ENCODE measurements at places on chromosomes 1 and 21. TPM values are rescaled to one million over a fixed set of nuclear protein-coding genes. Genes with fewer than 3 reads are reported as not detected.

Gene FAM163A
- total RNA-seq, result not detected

DNA sequence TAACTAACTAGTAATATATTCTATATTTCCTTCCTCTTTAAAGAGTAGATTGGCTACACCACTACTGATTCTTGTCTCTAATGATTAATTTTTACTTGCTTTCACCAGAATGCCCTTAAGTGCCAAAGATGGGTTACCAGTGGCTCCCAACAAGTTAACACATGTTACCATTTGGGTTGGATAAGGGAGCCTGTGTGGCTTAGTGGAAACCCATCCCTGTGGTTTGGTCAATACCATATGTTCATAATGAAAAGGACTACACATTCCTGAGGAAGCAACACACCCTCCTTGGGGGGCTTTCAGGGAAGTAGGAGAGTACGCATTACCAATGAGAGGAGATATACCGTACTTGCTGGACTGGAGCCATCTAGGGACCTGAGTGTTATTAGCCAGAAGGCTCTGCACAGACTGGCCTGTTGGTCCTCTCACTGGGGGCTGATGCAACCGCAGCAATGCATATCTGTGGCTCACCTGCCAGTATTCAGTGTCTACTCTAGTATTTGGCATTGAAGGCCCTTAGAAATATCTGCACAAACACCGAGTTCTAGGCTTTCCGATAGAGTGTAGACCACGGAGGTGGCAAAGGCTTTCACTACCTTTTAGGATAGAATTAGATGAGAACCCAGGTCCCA lies 29.3 kb upstream of the PLXNA2 start:
- no peaks in the 10 kb centered on the region for H3K4me1 ChIP-seq
- no peak overlapping the region for H3K4me3 ChIP-seq
- H3K27ac ChIP-seq, result no peak overlapping the region
- H3K36me3 ChIP-seq, result no peaks in the 10 kb centered on the region

DNA sequence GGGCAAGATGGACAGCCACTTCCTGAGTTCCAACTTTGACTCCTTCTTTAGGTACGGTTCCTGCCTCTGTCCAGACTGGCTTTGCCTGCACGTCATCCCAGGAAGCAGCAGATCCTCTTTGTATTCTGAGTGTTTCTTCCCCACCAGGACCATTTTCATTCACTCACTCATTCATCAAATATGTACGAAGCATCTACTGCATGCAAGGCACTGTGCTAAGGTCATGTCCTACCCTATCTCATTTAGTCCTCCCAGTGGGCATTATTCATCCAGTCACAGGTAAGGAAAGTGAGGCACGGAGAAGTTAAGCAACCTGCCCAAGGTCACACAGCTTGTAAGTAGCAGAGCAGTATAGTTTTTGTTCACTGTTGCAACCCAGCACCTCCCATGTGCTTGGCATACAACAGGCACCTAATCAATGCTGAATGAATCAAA lies 13.9 kb downstream of the CRYBG2 start:
- peaks cover 23% of the 10 kb centered on the region for H3K4me1 ChIP-seq
- no peak for DNase-seq
- no peak overlapping the region for H3K4me3 ChIP-seq
- no peaks in the 10 kb centered on the region for H3K27me3 ChIP-seq

Gene PGLYRP4
- total RNA-seq, result not detected

DNA sequence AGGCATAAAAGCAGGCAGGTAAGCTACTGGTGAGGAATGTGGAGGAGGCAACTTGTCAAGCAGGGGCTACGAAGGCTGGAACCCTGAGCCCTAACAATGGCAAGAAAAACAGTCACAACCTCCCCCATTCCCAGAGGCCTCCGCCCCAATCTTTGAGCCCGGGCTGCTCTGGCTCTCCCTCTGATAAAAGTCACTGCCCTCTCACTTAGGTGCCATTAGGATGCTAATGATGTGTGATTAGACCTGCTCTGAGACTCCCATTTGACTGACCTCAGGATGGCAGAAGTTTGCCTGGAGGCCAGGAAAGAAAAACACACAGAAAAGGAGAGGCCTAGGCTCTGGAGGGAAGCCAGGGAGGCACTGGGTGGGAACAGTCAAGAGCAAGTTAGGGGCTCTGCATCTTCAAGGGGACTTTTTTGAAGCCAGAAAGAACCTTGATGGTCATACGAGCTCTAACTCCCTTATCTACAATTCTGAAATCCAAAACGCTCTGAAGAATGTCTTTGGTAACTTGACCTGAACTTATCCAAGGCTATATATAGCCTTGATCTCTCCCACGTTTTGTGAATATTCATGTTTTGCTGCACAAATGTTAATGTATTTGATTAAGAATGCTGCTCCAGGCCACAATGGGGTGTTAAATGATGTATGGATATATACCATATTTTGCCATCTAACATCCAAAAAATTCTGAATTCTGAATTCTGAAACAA lies 98.9 kb downstream of the TRABD2B start:
- H3K36me3 ChIP-seq, result no peaks in the 10 kb centered on the region
- H3K4me1 ChIP-seq, result peaks cover 11% of the 10 kb centered on the region
- H3K27ac ChIP-seq, result no peak overlapping the region
- H3K4me3 ChIP-seq, result no peak overlapping the region
- 0 out of 2 replicates have a peak, but pooled peaks cover 3% of the 10 kb centered on the region for H3K27me3 ChIP-seq
